Left forelimb (tissue), 1 donor: ENCODE measurements at places on chromosomes 3 and 15.

GRCh38 chr3:33426068-33426467, 14.1 kb downstream of the UBP1 start:
- DNase-seq: no peak

DNA sequence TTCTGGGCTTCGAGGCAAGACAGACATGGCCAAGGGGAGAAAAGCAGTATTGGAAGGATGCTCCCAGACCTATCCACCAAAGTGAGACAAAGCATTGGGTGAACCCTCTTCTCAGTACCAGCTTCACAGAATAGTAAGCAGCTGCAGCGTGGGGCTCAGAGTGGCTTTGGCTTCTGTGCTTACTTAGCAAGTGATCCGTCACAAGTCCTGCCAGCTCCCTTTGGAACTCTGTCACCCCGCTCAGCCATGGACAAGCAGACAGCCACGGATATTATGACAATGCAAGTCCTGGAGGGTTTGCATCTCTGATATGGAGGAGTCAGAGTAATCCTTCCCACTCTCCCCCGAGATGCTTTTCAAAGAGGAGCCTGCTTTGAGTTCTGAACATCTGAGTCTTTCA, 90.8 kb downstream of the SLCO3A1 start:
- DNase-seq: no peak

DNA sequence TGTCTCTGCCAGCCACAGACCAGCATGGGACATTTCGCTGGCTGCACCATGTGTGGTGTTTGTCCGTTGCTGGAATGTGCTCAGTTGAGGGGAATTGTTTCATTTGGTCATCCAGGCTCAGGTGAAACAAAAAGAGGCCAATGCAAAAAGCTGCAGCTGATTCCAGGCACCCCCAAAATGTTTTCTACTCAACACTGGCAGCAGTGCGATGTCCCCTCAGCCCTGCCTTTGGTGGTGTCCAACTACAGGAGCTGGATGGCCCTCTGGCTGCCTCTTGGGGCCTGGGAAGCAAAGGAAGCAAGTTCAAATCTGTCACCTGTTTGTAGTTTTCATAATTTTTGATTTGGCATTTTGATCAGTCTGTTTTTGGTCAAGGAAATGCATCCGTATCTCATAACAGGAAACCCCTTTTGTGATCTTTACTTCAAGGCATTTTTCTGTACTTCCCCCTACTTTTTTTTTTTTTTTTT, 141.8 kb downstream of the EEFSEC start:
- DNase-seq: peak; percentile 46

DNA sequence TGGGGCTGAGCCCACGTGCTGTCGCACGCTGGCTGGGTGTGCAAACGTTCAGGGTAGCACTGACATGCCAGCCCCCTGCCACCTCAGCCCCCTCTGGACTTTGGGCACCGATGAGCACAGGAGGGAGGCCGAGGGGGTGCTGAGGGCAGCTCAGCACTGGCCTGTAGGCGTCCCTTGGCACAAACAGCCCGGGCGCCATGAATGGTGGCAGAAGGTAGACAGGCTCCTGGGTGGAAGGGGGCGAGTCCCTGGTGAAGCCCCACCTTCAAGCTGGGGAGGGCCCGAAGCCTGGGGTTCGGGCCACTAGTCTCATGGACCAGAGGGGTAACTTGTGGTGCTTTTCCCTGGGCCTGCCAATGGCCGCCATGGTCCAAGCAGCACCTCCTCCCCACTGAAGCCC, 70.7 kb downstream of the GLB1 start:
- DNase-seq: no peak

DNA sequence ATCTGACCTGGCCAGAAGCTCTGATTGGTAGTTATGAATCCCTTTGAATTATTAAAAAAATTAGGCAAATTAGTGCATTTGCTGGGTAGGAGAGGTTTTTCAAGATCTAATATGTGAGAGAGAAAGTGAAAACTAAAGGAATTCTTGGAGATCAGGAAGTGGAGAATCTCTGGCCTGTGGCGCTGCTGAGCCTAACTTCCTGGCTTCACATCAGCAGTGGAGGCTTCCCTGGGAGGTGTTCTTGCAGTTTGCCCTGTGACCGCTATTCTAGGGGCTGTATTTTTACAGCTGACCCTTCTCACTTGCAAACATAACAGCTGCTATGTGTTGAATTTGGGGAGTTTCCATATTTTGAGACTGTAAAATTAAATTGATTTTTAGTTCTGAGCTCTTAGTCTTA, 166.4 kb downstream of the ATG7 start:
- no peak for DNase-seq

- DNase-seq: no peak
Observed at GRCh38 chr15:90234096-90234988, at the start of gene GDPGP1. Gene GDPGP1 (plus strand): TSS chr15:90234209. CDS start chr15:90240909, 6,700 bp downstream.

- no peak for DNase-seq
Observed at GRCh38 chr3:132417695-132418411, 551 bp downstream of the DNAJC13 start.

GRCh38 chr3:142019794-142020320, 129.5 kb downstream of the TFDP2 start:
- DNase-seq: no peak

GRCh38 chr15:81165535-81165934, 31.1 kb upstream of the IL16 start:
- no peak for DNase-seq

DNA sequence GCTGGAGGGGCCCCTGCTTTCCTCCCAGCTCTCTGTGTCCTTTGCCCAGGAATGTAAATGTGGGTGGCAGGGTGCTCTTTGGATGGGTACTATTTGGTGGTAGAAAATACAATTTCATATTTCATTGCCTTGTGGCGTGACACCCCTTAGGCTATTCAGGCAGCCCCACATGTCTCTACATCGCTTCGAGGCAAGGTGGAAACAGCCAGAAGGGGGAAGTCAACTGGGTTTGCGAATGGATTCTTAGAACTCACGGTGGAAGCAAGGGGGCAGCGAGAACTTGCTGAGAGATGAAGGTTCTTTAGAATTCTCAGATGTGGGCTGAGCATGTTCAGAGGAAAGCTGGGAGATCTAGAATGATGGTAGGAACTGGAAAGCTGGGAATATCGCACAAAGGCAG, 25.3 kb downstream of the PLA2G4D start:
- DNase-seq: no peak

DNA sequence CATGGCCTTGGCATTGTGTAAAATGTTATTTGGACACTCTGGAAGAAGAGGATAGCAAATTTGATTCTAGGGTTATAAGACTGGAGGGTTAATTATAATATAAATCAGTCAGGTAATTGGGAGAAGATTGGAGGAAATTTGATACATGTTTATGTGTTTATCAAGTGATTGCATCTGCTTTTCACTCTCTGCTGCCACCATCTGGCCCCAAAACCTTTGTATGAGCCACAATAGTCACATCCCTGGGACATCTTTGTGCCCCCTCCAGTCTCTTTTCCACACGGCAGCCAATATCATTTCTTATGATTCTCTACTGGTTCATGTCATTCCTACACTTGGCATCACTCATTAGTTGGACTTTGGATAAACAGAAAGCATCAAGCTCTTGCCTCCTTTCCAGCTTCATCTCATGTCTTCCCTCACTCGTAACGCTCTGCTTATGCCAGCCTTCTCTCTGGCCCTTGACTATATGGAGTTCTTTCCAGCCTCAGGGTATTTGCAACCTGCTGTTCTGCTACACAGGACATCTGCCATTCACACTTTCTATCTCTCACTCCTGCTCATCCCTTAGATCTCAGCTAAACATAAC, 602.3 kb upstream of the SUCLG2 start:
- no peak for DNase-seq

- no peak for DNase-seq
Observed at GRCh38 chr3:127212711-127213110, 19.8 kb downstream of the PRR23E start.

GRCh38 chr15:47769166-47769565, 51.9 kb downstream of the SEMA6D start:
- DNase-seq: no peak

GRCh38 chr3:174191895-174192294, 667.2 kb upstream of the NAALADL2 start:
- DNase-seq: no peak

GRCh38 chr15:63456258-63456657, 48.1 kb upstream of the USP3 start:
- no peak for DNase-seq

GRCh38 chr15:78170848-78171773, 21.9 kb downstream of the IDH3A start:
- DNase-seq: no peak

DNA sequence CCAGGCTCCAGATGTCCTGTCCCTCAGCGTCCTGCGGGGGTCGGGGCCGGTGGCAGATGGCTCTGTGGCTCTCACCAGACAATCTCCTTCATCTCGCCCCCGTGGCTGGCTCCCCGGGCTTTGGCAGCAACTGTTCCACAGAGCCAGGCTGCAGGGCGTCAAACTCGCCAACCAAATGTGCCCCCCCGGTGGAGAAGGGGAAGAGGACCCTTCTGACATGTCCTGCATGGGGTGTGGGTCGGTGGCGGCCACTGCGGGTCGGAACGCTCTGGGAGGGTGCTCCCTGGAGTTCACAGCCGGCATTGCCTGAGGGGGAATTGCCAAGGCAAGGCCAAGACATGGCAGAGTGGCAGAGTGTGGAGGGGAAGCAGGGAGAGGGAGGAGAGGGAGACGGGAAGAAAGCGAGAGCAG, 36.0 kb downstream of the BDH1 start:
- no peak for DNase-seq

DNA sequence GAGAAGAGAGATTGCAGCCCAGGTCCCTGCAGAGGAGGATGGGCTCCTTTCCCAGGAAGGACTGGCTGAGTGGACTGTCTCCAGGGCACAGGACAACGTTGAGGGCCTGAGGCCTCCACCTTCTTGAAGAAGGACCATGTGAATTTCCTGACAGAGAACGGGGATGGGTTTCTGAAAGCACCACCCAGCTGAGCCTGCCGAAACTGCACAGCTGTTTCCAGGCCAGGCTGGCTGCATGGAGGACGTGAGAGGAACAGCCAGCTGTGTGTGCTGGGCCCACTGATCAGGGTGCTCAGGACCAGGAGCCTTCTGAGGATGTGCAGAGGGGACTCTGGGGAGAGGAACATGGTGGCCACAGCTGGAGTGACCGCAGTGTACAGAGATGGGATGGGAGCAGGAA, 39.2 kb downstream of the HMCES start:
- DNase-seq: peak; percentile 60

- no peak for DNase-seq
Observed at GRCh38 chr3:183695569-183696364, 1.8 kb upstream of the YEATS2 start.

DNA sequence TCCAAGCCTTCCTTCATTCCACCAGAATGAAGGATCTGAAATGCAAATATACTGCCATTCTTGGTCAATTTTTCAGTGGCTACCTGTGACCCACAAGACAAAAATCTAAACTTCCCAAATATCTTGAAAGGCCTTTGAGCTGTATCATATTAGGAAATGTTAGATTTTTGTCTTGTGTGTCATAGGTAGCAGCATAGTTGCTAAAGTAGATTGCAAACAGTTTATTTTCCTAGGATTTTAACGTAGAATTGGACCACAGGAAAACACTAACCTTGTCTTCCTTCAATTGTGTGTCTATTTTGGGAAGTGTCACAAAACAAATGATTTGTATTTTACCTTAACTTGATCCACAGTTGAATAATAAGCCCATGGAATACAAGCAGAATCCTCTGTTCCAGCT, 42.4 kb downstream of the CP start:
- DNase-seq: no peak
